H1 (cell line): ENCODE measurements at places on chromosomes 13 and 19. TPM values are rescaled to one million over a fixed set of nuclear protein-coding genes. Genes with fewer than 3 reads are reported as not detected.

- H3K4me1 ChIP-seq = no peaks in the 10 kb centered on the region
- peaks cover 12% of the 10 kb centered on the region for H3K27me3 ChIP-seq
- peak overlapping the region; percentile 67; the same call in 1 of the 2 replicates for H3K4me3 ChIP-seq
- no peak overlapping the region for H3K27ac ChIP-seq
- DNase-seq = no peak
- no peaks in the 10 kb centered on the region for H3K36me3 ChIP-seq
These were observed 11.3 kb downstream of the MAST3 start for GRCh38 chr19:18108897-18109296.

- no peak overlapping the region for H3K27ac ChIP-seq
- no peak overlapping the region for H3K4me3 ChIP-seq
- no peaks in the 10 kb centered on the region; the same call in 1 of the 2 replicates for H3K36me3 ChIP-seq
- peaks cover 4% of the 10 kb centered on the region; the same call in 1 of the 2 replicates for H3K4me1 ChIP-seq
These were observed 8.7 kb downstream of the SBK2 start for GRCh38 chr19:55528030-55528803.

GRCh38 chr19:56637976-56638555, 4.9 kb upstream of the SMIM17 start:
- H3K27ac ChIP-seq = no peak overlapping the region
- H3K4me3 ChIP-seq = no peak overlapping the region
- H3K36me3 ChIP-seq = no peaks in the 10 kb centered on the region
- H3K27me3 ChIP-seq = no peaks in the 10 kb centered on the region
- no peaks in the 10 kb centered on the region for H3K4me1 ChIP-seq

GRCh38 chr13:83733293-83733692, 149.0 kb downstream of the SLITRK1 start:
- no peak overlapping the region for H3K27ac ChIP-seq
- no peak for DNase-seq
- no peak overlapping the region for H3K4me3 ChIP-seq

GRCh38 chr13:80817979-80818378, 477.1 kb upstream of the SPRY2 start:
- no peak for DNase-seq
- no peaks in the 10 kb centered on the region for H3K36me3 ChIP-seq
- H3K4me3 ChIP-seq = no peak overlapping the region
- no peak overlapping the region for H3K27ac ChIP-seq

DNA sequence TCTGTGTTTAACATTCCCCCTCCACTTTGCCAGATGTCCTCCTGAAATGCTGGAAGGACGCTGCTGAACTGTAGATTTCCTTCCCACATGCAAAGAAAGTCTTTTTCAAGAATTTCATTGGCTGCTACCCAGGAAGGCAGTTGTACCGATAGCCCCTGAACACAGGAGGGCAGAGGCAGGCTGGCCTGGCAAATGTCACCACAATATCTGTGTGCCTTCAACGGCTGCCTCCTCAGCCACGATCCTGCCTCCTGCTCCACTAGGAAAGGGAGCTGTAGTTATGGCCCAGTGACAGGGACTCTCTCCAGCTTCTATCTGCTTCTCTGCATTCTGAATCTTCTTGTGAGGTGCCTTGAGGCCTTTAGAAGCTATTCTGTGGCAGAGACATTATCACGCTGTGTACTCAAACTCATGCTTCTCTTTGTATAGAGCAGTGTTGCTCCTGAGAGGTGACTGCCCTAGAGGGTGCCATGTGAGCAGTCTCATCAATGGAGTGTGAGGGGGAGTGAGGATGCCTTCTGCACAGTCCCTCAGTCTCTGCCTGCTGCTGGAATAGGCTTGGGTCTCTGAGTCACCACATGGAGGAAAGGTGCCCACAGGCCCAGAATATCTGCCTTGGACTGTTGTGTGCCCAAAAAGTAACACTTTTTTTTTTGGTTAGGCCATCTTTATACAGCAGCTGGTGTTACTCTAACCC, 279.8 kb downstream of the DNAJC15 start:
- no peak overlapping the region for H3K27ac ChIP-seq
- DNase-seq = peak; percentile 72
- H3K36me3 ChIP-seq = no peaks in the 10 kb centered on the region

DNA sequence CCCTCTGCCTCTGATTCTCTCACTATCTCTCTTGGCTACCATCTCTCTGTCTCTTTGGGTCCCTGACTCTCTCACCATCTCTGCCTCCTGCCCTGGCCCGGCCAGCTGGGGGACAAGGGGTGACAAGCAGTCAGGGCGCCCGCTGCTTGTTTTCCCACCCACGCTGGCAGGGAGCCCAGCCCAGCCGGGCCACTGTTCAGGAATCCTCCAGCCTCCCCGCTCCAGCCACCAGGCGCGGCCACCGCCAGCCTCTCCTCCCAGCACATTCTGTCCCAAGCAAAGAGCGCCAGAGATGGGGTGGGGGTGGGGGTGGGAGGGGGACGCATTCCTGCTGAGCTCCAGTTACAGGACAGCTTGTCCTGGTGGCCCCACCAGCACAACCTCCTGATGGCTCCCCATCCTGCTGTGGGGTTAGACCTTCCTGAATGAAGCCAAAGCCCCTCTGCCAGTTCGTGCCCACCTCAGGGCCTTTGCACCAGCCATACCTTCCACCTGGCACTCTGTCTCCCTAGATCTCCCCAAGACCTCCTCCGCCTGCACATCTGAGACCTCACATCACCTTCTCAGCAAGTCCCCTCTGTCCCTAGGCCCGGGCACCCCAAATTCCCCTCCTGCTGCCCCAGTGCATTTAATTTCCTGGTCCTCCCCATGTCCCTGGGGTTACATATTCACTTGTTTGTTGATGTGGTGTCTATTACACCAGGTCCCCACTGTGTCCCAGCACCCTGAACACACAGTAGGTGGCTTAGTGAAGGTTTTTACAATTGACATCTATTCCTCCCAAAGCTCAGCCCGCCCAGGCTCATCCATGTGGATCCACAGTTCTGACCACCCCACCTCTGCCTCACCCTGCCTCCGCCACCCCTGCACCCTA, 12.5 kb downstream of the ARRDC2 start:
- H3K4me3 ChIP-seq = no peak overlapping the region
- H3K4me1 ChIP-seq = 0 out of 2 replicates have a peak, but pooled peaks cover 4% of the 10 kb centered on the region
- no peaks in the 10 kb centered on the region for H3K27me3 ChIP-seq
- H3K36me3 ChIP-seq = no peaks in the 10 kb centered on the region
- no peak for DNase-seq

DNA sequence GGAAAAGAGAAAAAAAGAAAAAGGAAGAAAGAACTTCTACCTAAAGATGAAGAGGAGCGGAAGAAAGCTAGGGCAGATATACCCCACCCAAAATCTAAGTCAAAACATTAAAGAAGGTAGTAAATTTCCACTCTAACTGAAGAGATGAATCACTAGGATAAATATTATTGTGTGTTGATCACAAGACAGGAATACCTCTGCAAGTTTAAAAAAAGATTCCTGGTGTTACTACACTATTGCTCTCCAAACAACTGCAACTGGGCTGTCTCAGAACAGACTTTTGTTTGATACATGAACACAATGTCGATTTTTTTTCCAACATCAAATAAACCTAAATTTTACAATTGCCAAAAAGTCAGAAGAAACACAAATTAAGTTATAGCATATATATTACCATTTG, 6.8 kb downstream of the HSPH1 start:
- no peak for DNase-seq
- H3K4me3 ChIP-seq = no peak overlapping the region
- H3K27ac ChIP-seq = no peak overlapping the region
- no peaks in the 10 kb centered on the region for H3K4me1 ChIP-seq
- H3K27me3 ChIP-seq = no peaks in the 10 kb centered on the region

- DNase-seq = no peak
These were observed at the start of gene DOCK6 for GRCh38 chr19:11261971-11262839. Gene DOCK6, minus strand, starts transcription at chr19:11262524. Its CDS starts 84 bp downstream, at chr19:11262440.

DNA sequence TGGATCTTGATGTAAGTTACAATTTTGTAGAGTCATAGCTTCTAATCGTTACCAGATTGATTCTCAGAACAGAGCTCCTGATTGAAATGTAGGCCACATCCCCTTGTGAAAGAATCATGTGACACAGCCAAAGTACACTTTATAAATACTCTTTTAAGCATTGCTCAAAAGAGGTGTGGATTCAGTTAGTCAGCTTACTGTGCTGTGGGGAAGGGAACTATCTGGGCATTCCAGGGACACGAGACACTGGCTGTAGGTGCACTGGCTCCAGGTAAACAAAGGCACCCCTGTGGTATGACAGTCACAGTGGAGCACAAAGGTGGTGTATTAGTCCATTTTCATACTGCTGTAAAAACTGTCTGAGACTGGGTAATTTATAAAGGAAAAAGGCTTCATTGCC, 222.8 kb downstream of the LIG4 start:
- no peak for DNase-seq
- H3K36me3 ChIP-seq = no peaks in the 10 kb centered on the region
- no peak overlapping the region for H3K4me3 ChIP-seq
- H3K27ac ChIP-seq = no peak overlapping the region

SIGLEC12 gene
- total RNA-seq = not detected in 2 replicates

ZNF584 gene
- total RNA-seq = 4.5 and 5.2 TPM in 2 replicates

UBE2L5 gene
- total RNA-seq = 0.21 TPM in 1 of 2 replicates, not detected in the other

MATK gene
- 21.4 and 21.5 TPM in 2 replicates for total RNA-seq

LHB gene
- total RNA-seq = not detected in 2 replicates

APOE gene
- 629 and 679 TPM in 2 replicates for total RNA-seq

KLK8 gene
- 2.1 and 2.9 TPM in 2 replicates for total RNA-seq
